ENCODE measurements at places on chromosomes 16 and 17.

DNA sequence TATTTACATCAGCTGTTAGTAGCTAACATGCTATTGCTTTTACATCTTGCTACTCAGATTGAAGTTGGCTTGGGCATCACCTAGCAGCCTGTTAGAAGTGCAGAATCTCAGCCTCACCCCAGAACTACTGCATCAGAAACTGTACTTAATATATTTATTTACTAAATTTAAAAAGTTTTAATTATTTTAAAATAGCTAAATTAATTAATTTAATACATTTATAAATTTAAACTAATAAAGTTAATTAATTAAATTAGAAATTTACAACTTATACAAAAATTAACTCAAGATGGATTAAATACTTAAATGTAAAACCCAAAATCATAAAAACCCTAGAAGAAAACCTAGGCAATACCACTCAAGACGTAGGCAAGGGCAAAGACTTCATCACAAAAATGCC, 38.9 kb upstream of the GNA13 start:
- no peak for DNase-seq

DNA sequence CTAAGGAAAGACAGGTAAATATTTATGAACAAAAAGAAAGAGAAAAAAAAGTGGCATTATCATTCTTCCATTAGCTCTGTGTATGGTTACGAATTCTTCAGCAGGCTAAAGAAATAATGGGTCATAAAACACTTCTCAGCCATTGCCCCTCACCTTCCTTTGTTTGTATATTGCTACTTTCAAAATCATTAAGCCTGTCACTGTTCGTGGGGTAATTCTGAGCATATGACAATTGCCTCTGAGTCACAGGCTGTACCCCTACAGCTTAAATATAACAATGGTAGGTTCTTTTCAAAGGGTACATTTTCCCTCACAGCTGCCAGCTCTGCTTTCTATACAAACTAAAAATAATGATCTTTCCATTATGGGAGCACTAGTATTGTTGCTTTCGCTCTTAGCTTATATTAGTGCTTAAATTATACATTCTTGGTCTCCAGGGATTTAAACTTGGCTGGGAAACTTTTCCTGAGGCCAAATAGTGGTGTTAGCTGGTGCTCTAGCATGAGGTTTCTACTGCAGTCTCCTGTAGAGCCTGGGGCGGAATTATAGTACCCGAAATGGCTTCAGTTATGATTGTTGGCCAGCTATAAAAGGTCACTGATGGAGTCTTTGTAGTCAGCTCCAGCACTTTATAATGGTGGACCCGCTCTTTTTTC, 74.7 kb upstream of the CDH11 start:
- DNase-seq, result no peak

DNA sequence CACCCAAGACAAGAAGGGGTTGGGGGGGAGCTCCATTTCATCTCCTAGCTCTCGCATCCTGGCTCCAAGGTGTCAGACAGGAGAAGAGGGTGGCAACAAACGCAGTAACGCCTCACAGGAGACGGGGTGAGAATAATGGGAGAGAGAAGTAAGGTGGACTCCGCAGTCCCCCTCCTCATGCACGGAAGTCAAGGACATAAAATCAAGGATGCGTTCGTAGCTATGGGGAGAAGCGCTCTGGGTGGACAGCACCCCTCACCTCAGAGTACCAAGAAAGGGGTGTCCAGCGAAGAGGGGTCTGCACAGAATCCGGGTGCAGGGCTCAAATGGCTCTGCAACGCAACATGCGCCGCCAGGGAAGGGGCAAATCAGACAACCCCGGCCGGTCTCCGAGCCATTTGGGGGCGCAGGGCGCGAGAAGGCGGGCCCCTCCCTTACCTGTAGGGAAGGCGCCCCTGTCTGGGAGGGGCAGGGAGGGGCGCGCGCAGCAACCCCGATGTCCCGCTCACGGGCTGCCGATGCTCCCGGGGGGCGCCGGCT, 555 bp downstream of the HDAC5 start:
- DNase-seq, result no peak

DNA sequence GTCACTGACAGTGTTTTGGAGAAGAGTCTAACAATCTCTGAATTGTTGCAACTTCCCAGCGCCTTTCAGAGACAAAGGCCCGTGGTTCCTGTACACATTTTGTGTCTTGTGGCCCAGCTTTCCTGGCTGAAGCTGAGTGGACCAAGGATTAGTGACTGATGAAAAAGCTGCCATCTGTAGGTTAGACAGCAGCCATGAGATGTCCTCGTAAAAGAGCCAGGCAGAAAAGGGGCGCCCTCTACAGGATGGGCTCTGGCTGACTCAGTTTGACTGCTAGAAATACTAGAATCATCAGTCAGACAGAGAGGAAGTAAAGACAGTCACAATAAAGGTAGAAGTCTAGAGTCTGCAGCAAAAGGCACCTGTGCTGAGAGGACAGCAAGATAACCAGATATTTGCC, 26.5 kb upstream of the NF1 start:
- no peak for DNase-seq

DNA sequence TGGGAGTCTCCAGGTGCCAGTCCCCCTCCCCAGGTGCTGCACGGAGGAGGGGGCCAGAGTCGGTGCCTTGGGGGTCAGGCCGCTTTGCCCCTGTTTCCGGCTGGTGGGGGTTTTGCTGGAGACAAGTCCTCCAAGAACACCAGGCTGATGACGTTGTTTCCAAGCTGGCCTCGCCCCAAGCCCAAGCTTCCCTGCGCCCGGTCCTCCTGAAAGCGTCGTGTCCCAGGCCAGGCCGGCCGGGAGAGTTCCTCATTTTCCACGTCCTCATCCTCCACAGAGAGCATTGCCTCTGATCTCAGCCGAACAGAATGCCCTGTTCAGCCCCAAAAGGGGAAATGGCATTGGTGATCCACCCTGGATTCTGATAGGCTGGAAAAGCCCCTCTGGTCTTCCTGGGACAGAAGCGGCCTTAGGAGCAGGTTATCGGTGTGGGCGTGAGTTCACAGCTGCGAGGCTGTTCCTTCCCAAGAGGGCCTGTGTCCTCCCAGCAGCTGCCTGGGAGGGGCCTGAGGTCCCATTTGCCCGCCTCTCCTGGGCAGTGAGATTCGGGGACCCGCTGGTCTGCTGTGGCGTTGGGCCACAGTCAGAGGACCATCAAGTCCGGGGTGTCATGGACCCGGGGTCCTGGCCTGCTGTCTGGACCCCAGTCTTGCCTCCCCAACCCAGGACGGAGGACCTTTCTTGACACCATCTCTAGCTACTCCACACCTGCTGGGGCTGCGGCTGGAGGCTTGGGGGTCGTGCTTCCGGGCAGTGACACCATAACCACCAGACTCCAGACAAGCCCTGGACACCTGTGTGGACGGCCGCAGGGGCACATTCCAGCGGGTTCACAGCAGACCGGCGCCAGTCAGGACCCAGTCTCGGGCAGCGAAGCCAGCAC, 7.1 kb downstream of the SOX8 start:
- no peak for DNase-seq

DNA sequence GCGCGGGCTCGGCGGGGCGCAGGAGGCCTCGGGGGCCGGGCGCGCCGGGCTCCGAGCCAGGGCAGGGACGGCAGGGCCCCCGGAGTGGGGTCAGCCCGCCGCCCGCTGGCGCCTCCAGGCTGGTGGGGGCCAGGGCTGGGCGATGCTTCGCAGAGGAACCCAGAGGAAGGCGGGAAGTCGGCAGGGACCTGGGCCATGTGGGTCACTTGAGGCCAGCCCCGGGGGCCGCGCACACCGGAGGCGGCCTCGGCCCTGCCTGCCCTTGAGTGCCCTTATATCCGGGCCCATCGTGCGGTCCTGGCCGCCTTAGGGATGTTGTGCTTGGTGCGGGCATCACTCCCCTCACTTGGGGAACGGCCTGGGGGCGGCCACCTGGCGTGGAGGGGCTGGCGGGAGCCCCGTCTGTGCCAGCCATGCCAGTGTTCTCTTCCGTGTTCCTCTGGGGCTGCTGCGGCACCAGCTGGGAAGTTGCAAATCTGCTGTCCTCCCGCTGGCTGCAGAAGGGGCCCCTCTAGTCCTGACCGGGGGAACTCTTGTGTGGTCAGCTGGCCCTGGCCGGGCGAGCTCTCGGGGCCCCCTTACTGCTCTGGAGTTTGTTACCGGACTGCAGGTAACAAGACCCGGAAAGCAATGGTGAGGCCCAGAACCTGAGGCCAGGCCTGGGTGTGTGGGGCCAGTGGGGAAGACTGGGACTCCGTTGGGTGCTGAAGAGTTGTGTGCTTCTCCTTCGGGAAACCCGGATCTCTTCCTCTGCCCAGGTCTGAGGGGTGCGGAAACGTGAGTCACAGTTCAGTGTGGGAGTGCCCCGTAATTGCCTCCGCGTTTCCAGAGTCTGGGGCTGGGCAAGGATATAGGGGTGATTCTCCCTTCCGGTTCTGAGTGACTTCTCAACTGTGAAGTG, 849 bp downstream of the CAPN15 start:
- DNase-seq, result no peak
